EH (cell line): ENCODE measurements at places on chromosomes 6 and 20.
A peak's percentile ranks its signal among the peaks of the same experiment; 100 is the strongest.

DNA sequence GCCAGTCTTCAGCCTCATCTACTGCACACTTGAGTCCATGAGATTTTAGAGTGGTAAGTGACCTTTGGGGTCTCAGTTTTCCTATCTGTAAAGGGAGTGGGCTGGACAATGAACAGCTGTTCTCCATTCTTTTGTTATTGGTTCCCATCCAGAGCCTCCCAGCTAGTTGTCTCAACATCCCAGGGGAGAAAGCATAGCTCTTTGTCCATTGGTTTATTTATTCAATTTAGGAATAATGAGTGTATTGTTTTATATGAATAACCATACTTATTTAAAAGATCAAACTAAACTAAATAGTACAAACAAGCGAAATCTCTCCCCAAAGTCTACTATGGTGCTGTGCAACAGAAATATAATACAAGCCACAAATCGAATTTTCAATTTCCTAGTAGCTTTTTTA, 13.7 kb downstream of the PIGT start:
- no peak for DNase-seq

GRCh38 chr6:34003962-34004361, 141.9 kb downstream of the GRM4 start:
- DNase-seq, result no peak

GRCh38 chr20:34083137-34083536, 28.9 kb downstream of the EIF2S2 start:
- DNase-seq, result peak; percentile 58

DNA sequence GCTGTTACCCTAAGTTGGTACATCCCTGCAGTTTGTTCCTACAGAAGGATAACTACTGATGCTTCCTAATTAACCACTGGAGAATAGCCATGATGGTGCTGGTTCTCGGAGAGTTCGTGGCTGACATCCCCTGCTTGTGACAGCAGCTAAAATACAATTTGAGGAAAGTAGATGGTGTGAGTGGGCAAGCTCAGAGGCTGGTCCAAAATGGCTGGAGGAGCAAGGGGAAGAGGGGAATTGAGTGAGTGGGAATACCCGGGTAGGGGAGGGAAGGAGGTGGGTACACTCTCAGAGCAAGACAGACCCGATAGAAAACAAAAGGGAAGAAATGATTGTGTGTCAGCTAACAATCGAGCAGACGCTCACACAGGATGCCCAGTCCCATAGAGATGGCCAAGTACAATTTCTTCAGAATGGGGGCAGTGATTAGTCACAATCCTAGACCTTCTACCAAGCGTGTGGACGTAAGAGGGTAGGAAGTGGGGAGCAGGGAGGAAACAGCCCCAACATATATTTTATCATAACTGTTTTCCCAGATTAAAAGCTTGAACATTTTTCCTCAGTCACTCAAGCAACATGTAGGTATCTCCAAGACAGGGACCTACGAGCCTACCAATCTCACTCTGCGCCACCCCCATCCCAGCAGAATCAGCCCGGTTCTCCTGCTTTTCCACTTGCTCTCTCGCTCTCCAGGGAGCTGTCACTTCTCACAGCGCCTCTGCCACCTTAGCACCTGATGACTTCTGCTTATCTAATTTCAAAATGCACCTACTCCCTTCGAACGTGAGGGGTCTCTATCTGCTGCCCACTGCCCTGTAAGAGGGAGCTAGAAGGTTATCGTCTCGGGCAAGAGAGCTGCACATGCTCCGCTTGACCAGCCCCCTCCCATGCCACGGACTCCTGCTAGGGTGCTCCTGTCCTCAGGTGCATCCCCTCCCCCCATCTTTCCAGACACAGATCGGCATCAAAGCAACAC, 26.2 kb downstream of the RIPOR2 start:
- peak; percentile 55 for DNase-seq

DNA sequence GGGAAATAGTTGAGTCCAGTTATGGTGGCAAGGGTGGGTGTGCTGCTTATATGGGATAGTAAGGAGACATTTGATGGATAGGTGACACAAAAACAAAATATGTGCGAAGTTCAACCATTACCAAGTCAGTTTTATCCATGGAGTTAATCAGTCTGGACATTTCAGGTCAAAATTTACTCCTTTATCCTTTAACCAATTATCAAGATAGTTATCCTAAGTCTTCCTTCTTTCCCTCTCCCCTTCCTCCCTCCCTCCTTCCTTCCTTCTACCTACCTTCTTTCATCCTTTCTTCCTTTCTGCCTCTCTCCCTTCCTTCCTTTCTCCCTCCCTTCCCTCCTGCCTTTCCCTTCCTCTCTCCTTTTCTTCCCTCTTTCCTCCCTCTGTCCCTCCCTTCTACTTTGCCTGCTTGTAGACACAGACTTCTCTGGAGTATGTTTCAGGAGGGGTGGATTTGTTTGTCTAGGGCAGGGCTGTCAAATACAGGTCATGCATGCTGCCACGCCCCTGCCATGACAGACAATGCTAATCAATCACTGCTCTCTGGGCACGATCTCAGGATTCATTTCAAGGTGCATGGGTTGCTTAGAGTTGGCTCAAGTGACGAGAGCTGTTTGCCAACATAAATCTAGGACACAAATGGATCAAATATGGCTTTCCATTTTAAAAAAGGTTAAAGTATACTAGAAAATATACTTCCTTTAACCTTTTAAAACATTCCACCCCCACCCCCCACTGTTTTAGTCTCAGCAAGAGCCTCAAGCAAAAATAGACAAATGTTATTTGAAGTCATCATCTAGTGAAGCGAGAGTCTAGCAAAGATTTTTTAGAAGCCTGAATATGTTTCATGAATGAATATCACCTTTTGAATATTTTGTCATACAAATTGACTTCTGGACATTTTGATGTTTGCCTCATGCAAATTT, 281.6 kb upstream of the CITED2 start:
- DNase-seq, result no peak

GRCh38 chr20:58851221-58851968, 693 bp upstream of the GNAS-AS1 start:
- peak; percentile 20 for DNase-seq

DNA sequence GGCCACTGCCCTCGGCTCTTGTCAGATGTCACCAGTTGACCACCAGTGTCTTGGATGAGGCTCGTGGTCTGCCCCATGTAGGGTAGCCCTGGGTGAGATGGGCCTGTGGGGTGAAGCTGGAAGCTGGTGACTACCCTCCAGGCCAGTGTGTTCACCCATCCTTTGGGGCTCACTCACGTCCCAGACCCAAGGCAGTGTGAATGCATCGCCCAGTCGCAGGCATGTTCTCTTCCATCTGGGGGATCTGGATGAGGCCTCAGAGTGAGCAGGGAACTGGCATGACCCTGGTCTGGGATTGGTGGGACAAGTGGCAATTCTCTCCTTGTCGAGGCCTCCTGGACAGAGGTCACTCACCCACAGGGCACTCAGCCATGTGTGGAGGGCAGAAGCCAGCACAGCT, 120.1 kb upstream of the PHACTR3 start:
- no peak for DNase-seq

- DNase-seq, result no peak
Measured at GRCh38 chr20:3704087-3704486, 8.3 kb downstream of the SIGLEC1 start.

GRCh38 chr20:63734111-63734945, 2.1 kb upstream of the LIME1 start:
- DNase-seq, result no peak

DNA sequence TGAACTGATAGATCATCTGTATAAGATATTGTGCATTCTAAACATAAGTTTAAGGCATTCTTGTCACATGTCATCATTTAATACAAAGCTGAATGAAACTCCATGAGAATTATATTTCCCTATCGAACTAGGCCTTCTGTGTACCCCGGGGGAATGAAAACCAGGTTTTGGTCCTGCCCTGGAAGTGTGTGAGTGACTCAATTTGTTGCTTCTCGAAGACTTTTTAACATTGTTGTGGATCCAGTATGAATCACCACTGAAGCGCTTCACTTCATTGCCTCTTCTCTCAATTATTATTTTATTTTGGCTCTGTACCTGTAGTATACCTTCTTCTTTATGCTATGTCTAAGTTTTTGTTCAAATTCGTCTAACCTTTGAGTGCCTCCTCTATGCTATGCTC, 150.8 kb downstream of the GRIK2 start:
- peak; percentile 77 for DNase-seq

- DNase-seq, result no peak
Measured at GRCh38 chr6:158476389-158476788, 83.5 kb upstream of the TMEM181 start.

DNA sequence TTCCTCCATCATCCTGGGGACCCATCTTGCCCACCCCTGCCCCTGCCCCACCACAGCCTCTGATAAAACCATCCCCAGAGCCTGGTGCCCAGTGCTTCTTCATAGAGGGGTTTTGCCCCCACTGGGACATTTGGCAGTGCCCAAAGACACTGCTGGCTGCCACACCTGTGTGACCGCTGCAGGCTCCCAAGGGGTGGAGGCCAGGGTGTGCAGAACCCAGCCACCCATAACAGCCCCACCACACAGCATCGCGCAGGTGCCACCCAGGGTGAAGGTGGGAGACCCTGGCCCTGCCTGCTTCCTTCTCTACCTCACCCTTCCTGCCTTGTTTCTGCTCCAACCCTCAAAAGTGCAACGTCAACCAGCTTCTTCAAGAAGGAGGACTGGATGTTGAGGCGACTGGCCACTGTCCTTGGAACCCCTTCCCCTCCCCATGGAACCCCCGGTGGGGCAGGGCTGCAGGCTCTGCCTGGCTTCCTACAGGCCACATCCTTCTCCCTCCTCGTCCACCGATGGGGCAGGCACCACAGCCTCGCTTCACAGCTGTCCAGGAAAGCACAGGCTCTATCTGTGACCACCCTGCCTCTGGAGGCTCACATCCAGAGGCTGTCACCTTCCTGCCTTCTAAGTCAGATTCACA, 79.2 kb upstream of the MPC1 start:
- no peak for DNase-seq

DNA sequence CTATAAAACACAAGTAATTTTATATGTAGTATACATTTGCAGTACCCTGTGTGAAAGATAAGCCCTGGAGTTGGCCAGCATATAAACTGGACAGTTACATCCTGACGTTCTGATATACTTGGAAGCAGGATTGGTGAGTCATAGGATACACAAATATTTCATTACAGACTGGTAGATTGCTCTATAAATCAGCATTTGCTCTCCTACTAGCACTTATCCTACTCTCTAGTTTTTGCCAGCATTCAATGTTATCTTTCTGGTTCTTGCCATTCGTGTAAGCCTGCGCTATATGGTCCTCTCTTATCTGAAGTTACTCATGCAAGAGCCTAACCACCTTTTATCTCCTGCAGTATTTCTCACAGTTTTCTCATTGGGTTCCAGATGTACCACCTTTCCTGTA, 680.2 kb upstream of the MMS22L start:
- DNase-seq, result no peak

GRCh38 chr20:25586877-25587276, 1.5 kb upstream of the NINL start:
- DNase-seq, result peak; percentile 34

DNA sequence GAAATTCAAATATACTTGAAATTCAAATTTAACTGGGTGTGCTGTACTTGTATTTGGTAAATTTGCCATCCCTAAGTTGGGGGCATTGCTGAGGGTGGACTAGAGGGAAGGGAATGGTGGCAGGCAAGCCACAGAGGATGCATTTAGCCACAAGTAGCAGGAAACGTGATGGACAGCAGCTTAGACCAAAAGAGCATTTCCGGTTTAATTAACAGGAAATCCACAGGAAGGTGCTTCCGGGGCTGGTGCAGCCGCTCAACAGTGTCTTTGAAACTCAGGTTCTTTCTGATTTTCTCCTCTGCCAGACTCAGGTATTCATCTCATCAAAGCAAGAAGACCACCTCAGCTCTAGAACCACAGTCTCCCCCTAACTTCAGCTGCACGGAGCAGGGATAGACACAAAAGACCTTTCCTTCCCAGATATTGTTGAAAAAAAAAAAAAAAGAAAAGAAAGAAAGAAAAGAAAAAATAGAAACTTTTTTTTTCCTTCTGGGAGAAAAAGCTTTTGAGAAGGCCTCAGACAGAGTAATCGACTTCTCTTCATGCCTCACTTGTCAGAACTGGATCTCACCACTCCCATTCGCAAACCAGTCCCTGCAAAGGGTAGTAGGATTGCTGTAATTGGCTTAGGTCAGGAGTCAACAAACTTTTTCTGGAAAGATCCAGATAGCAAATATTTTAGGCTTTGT, 8.0 kb upstream of the BCAS1 start:
- DNase-seq, result no peak

DNA sequence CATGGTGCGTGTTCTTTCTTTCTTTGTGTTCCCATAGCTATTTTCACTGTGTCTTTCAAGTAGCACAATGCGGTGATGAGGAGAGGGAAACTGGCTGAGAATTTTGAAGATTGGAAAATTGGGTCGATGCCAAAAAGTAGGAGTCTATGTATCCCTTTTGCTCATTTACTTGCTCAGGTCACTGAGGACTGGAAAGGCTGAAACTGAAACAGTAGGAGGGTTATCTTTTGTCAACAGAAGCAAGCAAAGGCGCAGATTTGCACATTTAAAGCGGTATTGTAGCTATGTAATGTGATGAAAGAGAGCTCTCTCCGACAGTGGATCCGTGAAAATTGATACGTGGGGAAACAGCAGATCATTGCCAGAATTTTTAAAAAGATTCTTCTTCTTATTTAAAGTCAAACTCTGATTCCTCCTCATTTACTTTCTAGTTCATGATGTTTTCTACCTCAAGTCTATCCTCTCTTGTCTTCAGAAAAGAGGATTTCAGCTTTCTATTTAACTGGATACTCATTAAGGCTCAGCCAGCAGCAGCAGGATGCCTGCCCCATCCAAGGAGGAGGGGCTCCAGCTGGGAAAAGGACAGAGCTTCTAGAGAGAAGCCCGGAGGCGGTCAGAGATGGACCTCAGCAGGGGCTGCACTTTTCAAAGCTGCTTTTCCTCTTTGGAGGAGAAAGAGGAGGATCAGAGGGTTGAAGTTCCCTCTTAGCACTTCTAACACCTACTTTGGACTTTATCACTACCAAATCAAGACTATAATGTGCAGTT, 15.9 kb upstream of the FYN start:
- DNase-seq, result peak; percentile 61
